ENCODE measurements at places on chromosomes 2 and 18.

GRCh38 chr18:9740071-9740470, 32.0 kb downstream of the RAB31 start:
- no peak for DNase-seq

- DNase-seq = no peak
Measured at GRCh38 chr2:217976301-217976700, 26.5 kb downstream of the TNS1 start.

DNA sequence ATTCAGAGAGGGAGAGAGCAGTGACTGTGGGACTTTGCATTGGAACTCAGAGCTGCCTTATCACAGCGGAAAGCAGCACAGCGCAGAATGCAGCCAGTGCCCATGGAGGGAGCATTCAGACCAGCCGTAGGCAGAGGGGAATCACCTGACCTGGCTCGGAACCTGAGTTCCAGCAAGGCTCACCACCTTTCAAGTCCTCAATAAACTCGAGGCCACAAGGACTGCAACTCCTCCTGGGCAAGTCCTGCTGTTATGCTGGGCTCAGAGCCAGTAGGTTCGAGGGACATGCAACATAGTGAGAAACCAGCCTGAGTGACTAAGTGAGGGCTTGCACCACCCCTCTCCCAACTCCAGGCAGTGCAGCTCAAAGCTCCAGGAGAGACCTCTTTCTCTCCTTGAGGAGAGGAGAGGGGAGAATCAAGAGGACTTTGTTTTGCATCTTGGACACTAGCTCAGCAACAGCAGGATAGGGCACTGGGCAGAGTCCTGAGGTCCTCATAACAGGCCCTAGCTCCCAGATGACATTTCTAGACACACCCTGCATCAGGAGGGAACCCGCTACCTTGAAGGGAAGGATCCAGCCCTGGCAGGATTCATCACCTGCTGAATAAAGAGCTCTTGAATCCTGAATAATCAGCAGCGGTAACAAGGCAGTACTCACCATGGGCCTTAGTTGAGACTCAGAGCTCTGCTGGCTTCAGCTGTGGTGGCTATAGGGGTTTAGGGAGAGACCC, 136.8 kb upstream of the OTOS start:
- no peak for DNase-seq

DNA sequence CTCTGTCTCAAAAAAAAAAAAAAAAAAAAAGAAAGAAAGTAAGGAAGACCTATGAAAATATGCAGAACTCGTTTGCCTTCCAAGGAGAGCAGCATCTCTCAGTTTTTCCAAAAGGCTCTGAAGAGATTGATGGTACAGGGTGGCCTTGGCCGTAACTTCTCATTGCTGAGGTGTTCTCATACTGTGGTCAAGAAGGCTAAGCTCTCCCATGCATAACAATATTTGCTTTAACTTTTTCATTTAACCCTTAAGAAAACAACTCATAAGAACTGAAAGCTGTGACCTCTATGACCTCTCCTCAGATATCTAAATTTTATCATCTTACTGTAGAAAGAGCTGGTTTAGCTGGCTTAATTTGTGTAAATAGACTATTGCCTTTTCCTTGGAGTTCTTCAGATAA, 37.1 kb upstream of the GATA6 start:
- no peak for DNase-seq

DNA sequence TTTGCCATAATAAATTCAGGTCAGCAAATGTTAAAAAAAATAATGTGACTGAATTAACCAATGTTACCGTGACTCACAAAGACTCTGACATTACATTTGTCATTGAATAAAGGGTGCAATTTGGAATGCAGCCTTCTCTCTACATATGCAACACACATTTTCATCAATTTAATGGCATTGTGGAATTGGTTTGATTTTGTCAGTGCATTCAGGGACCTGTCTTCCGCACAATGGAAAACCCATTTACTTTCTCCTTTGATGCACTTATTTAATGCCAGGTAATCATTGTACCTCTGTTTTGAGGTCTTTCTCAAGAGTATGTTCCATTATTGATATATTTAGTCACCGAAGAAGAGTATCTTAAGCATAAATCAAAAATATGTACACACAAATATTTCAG, 1099.3 kb downstream of the SOCS6 start:
- DNase-seq = no peak
